Foreskin keratinocyte (primary cell): ENCODE measurements at places on chromosomes 12 and 14. TPM values are rescaled to one million over a fixed set of nuclear protein-coding genes. Genes with fewer than 3 reads are reported as not detected.

Gene MGP
- 0.44 TPM in 1 of 2 replicates, not detected in the other for total RNA-seq

Gene ADAMTS20
- total RNA-seq, result not detected in 2 replicates

- no peak for DNase-seq
These were observed 133.6 kb downstream of the KSR2 start for GRCh38 chr12:117835156-117835555.

DNA sequence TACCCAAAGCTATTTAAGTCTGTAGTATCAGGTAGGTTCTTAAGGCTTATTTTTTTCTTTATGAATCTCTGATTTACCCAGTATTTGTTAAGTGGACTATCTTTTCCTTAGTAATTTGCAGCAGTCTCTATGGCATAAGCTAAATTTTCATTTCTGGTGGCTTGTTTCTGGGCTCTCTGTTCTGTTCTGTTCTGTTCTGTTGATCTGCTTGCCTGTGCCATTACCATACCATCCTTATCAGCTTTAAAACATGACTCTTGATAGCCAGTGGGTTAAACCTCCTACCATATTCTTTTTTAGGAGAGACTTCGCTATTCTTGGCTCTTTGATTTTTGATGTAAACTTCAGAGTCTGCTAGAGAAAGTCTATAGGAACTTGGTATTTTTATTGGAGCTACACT lies 46.8 kb downstream of the PCNX1 start:
- no peak for DNase-seq

GRCh38 chr14:89293314-89293916 lies 123.6 kb downstream of the FOXN3 start:
- DNase-seq, result no peak

DNA sequence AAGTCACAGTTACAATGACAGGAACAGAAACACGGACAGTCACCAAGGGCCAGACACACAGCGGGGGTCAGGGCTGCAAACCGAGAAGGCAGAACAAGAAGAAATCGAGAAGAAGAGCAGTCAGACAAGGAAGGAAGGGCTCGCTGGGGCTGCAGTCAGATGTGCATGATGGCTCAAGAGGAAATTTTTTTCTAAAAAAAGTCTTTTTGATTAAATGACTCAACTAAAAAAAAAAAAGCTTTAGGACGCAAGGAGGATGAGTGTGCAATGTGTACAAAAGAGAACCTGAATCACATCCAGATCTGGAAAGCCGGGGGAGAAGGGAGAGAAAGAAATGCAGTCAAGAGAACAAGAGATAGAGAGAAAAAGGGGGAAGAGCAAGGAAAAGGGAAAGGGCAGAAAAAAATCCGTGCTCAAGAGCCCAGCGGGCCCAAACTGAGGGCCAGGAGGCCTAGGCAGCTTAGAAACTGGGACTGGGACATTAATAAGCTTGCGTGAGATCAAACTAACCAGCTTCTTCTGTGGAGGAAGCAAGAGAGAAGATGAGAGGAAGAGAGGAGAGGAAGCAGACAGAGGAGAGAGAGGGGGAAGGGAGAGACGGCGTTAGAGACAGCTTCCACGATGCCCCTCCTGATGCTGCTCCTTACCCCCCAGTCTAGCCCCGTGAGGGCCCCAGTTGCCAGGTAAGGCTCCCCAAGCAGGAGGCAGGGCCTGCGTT lies 6.7 kb downstream of the IFFO1 start:
- DNase-seq, result peak; percentile 56
